ENCODE measurements at places on chromosomes 2 and 18. TPM values are rescaled to one million over a fixed set of nuclear protein-coding genes. Genes with fewer than 3 reads are reported as not detected.

The DUSP28 gene
- total RNA-seq = 2.4 TPM

The TAF4B gene
- total RNA-seq = 7.2 TPM

The TMEM87B gene
- 22.2 TPM for total RNA-seq

The LYPD6 gene
- 5.1 TPM for total RNA-seq

The CHST10 gene
- total RNA-seq = 6.8 TPM

The BOLL gene
- 0.10 TPM for total RNA-seq

The CD8B2 gene
- total RNA-seq = 0.10 TPM

The RASGRP3 gene
- 22.2 TPM for total RNA-seq

All from skin of body (tissue), 3 donors.